ENCODE measurements at places on chromosomes 2 and 18. TPM values are rescaled to one million over a fixed set of nuclear protein-coding genes. Genes with fewer than 3 reads are reported as not detected.

DNA sequence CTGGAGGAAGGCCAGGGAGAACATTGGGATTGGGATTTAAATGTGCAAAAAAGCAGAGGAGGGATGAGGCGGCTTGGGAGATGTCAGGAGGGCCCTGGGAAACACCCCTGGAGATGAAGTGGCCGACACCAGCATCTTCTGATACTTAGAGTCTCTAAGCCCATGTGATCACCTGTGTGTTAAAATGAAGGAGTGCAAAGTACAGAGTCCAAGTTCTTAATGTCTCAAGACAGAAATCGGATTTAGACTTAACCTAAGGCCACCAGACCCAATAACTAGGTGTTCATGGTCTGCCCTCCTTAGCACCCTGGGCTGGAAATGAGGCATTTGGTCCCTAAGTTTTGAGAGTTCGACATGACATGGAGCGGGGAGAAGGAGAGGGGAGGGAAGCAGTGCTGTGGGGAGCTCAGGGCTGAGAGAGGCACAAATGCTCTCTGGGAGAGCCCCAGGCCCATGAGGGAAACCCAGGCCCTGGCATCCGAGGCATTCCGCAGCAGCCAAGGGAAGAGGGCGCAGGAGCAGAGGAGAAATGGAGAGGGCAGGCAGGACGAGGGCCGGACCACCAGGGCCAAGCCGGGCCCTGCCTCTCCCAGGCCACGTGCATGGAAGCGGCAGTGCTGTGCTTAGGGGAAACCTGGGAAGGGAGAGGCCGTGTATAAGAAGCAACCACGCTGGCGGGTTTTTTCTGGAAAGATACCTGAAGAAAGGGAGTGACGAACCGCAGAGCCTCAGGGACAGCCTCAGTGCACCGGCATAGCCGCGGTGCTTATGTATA lies 63.3 kb downstream of the SFXN5 start:
- H3K36me3 ChIP-seq: peaks cover 8% of the 10 kb centered on the region
- no peak overlapping the region for H3K27ac ChIP-seq
- peak; percentile 49 for DNase-seq
- no peak overlapping the region for H3K4me3 ChIP-seq
- H3K27me3 ChIP-seq: no peaks in the 10 kb centered on the region

DNA sequence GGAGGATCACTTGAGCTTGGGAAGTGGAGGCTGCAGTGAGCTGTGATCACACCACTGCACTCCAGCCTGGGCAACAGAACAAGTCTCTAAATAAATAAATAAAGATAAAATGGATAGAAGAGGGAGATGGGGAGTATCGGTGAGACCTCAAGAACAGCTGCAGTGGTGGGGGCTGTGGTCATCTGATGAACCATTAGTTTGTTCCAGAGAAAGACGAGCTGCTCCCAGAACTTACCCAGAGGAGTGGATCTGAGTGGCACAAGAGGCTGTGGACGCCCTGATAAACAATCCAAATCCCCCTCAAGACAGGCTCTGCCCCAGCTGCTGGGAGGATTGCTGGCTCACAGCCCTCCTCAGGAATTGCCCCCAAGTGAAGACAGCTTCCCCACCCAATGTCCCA lies 26.7 kb downstream of the TMEM127 start:
- no peak overlapping the region for H3K4me3 ChIP-seq
- no peak overlapping the region for H3K27ac ChIP-seq
- H3K27me3 ChIP-seq: no peaks in the 10 kb centered on the region
- no peak for DNase-seq
- H3K36me3 ChIP-seq: no peaks in the 10 kb centered on the region

DNA sequence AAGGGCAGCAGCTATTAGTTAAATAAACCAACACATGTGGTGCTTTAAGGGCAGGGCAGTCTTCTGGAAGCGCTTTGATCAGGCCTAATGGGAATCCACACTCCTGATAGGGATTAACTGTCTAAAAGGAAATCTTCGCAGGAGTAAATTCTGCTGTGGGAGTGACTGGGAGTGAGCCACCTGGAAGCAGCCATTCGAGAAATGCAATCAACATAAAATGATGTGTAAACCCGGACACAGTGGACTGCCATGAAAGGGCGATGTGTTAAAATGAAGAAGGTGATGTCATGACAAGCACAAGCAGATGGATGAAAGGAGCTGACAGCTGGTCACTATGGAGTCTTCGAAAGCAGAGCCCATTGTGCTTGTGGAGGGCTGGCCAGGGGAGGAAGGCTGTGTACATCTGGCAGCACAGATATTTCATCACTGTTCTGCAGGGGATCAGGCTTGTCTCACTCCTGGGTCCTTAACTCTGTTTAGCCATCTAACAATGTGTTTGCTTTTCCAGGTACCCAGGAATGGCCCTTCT lies 24.8 kb upstream of the GALNT14 start:
- no peaks in the 10 kb centered on the region for H3K36me3 ChIP-seq
- no peaks in the 10 kb centered on the region for H3K4me1 ChIP-seq
- H3K27me3 ChIP-seq: no peaks in the 10 kb centered on the region
- no peak overlapping the region for H3K27ac ChIP-seq
- DNase-seq: no peak

DNA sequence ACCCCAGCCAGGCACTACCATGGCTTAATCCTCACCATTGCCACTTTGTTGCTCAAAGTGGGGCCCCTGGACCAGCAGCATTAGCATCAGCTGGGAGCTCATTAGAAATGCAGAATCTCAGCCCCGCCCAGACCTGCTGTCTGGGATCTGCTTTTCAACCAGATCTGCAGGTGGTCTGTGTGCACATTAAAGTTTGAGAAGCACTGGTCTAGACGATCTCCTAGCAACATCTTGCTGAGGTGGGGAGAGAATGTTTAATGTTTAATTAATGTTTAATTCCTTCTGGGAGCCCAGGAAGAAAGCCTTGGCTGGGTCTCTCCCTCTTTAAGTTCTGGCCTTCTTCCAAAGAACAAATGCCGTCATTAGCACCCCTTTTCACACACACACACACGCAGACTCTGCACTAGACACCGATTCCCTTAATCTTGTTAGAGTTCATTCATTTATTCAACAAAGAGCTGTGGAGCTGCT lies 53.7 kb downstream of the EDAR start:
- H3K36me3 ChIP-seq: no peaks in the 10 kb centered on the region
- no peaks in the 10 kb centered on the region for H3K27me3 ChIP-seq
- peaks cover 12% of the 10 kb centered on the region for H3K4me1 ChIP-seq
- no peak overlapping the region for H3K4me3 ChIP-seq

- no peaks in the 10 kb centered on the region for H3K27me3 ChIP-seq
- H3K4me3 ChIP-seq: no peak overlapping the region
- no peaks in the 10 kb centered on the region for H3K4me1 ChIP-seq
- no peak for DNase-seq
Observed at GRCh38 chr2:241445426-241445825, 63.0 kb downstream of the STK25 start.

DNA sequence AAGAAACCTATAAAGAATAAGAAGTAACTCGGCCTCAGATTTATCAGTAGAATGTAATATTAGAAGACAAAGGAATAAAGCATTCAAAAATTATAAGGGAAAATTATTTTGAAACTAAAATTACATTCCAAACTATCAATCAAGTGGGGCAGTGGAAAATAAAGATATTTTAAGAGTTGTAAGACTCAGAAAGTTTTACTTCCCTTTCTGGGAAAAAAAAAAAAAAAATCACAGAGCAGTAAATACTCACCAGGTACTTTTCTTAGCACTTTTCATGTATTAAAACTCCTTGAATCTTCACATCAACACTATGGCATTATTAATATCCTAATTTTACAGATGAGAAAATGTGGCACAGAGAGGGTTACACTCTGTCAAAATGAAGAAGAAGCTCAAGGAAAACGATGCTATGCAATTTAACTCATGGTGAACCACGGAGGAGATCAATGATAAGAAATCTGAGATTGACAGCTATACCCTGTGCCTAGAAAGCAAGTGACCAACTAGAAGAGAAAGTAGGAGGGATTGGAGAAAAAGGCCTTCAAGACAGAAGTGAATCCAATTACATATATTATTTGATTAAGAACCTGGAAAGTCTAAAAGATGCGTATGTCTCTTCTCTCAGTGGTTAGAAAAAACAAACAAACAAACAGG lies 238.9 kb upstream of the ID2 start:
- no peak overlapping the region for H3K4me3 ChIP-seq
- H3K27me3 ChIP-seq: no peaks in the 10 kb centered on the region
- no peak for DNase-seq
- H3K27ac ChIP-seq: no peak overlapping the region

DNA sequence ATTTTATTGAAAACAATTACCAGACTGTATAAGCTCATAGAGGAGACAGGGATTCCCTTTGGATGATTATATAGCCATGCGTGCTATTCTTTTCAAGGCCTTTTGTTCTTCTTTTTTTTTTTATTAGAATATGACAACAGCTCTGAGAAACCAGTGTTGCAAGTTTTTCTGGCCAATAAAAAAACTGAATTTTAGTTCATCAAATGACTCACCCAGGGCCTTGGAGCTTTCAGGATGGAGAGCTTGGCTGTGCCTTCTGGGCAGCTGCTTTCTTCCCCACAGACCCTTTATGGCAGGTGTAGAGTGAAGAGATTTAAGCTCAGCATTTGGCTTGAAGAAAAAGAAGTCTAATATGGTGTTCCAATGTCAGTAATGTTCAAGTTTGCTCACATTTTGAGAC lies 497.9 kb upstream of the FANCL start:
- H3K27me3 ChIP-seq: no peaks in the 10 kb centered on the region
- no peaks in the 10 kb centered on the region for H3K36me3 ChIP-seq
- no peak for DNase-seq
- H3K4me3 ChIP-seq: no peak overlapping the region
- no peaks in the 10 kb centered on the region for H3K4me1 ChIP-seq

DNA sequence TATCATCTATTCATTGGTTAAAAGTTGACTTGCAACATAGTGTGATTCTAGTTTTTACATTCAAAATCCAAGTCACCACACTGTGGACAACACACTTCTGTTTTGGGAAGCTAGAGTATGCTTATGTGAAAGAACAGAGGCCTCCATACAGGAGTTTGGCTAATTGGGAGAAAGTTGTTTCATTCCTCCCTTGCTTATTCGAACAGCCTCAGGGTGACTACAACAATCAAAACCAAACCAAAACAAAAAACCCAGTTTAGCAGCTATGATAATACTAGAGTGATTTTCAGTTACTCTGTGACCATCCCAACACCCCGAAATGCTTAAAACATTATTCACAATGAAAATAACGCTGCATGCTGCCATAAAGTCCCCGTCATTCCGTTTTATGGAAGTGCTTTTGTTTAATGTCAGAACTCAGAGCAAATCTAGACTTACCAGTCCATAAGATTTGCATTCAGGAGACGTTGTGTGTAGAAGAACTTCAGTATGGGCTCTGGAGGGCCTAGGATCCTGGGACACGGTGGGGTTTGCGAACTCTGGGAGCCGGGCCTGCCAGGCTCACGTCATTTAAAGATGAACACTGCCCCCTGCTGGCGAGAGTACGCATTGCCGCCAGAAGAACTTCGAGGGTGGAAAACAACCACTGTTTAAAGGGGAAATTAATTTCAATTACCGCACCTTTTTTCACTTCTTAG lies 111.4 kb downstream of the FTCDNL1 start:
- no peak for DNase-seq
- H3K4me3 ChIP-seq: no peak overlapping the region
- peak overlapping the region; percentile 22 for H3K27ac ChIP-seq
- H3K27me3 ChIP-seq: no peaks in the 10 kb centered on the region
- H3K36me3 ChIP-seq: no peaks in the 10 kb centered on the region
- peaks cover 26% of the 10 kb centered on the region for H3K4me1 ChIP-seq

DNA sequence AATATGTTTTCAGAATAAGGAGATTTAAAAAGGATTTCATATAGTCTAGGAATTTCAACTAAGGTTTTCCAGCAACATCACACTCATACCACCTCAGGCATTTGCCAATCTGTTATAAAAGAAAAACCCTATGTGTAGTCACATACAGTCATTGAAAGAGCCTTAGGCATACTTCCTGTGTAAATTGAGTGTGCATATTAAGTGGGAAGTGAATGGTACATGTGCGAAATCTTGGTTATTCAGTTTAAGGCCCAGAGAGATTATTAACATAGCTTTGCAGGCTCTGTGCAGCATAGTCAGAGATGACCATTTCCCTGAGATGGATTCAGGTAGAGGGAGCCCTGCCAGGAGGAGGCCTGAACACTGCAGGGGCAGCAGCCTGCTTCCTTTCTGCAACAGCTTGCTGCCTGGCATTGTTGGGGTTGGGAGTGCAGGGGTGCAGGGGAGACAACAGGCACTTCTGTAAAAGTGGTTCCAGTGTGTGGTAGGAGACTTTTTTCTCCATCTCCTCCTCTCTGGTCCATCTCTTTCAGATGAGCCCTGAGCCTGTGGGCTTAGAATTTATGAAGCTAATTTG lies 100.1 kb upstream of the OSR1 start:
- no peaks in the 10 kb centered on the region for H3K4me1 ChIP-seq
- DNase-seq: no peak
- no peaks in the 10 kb centered on the region for H3K27me3 ChIP-seq

GRCh38 chr2:9954136-9954535 lies 2.6 kb downstream of the GRHL1 start:
- H3K27me3 ChIP-seq: no peaks in the 10 kb centered on the region
- H3K4me3 ChIP-seq: no peak overlapping the region
- peak overlapping the region; percentile 12 for H3K27ac ChIP-seq
- no peaks in the 10 kb centered on the region for H3K36me3 ChIP-seq
- no peaks in the 10 kb centered on the region for H3K4me1 ChIP-seq
- DNase-seq: no peak

- H3K4me3 ChIP-seq: no peak overlapping the region
- H3K36me3 ChIP-seq: no peaks in the 10 kb centered on the region
- H3K4me1 ChIP-seq: peaks cover 9% of the 10 kb centered on the region
- no peaks in the 10 kb centered on the region for H3K27me3 ChIP-seq
Observed at GRCh38 chr2:3169106-3169870, 208.3 kb downstream of the EIPR1 start.

DNA sequence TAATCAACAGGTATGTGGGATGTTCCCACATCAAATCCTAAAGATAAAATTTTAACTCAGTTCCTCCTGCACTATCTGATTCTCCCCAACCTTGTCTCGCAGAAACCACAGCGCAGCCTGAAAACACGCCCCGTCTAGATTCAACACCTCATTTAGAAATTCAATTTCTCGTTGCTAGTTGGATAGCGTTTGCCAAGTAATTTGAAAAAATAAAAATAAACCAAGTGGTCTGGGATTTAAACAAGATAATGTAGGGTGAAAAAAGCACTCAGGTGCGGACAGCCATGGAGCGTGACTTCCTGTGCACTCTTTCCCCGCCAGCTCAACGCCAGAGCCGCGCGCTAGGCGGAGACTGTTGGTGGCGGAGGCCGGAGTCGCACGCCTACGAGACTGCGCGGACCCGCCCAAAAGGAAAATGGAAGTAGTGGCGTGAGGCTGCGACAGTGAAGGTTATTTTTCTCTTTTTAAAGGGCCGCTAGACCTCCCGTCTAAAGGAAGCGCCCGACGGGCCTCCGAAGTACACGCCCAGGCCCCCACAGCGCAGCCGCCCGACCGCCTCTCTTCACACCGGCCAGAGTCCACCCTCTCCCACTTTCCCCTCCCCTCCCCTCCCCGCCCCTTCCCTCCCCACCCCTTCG lies 615 bp upstream of the CCNT2 start:
- no peak for DNase-seq
- peak overlapping the region; percentile 87 for H3K4me3 ChIP-seq
- no peaks in the 10 kb centered on the region for H3K27me3 ChIP-seq
- no peaks in the 10 kb centered on the region for H3K36me3 ChIP-seq
- H3K27ac ChIP-seq: peak overlapping the region; percentile 96

- H3K4me1 ChIP-seq: no peaks in the 10 kb centered on the region
- H3K27ac ChIP-seq: no peak overlapping the region
- H3K27me3 ChIP-seq: no peaks in the 10 kb centered on the region
- H3K4me3 ChIP-seq: no peak overlapping the region
- no peaks in the 10 kb centered on the region for H3K36me3 ChIP-seq
Observed at GRCh38 chr2:201835066-201835465, 28.7 kb downstream of the CDK15 start.

ARHGAP15 gene
- total RNA-seq: 9.1 TPM

HOXD13 gene
- 15.7 TPM for total RNA-seq

GTF2A1L gene
- 12.8 TPM for total RNA-seq

EVA1A gene
- not detected for total RNA-seq

Measured in vagina (tissue), 2 donors.